ENCODE measurements at places on chromosomes 12 and 14.

- no peak for DNase-seq
These were observed 12.8 kb downstream of the VCPKMT start for GRCh38 chr14:50103558-50103957.

GRCh38 chr12:127398016-127398710 is 868.8 kb upstream of the TMEM132C start:
- no peak for DNase-seq

DNA sequence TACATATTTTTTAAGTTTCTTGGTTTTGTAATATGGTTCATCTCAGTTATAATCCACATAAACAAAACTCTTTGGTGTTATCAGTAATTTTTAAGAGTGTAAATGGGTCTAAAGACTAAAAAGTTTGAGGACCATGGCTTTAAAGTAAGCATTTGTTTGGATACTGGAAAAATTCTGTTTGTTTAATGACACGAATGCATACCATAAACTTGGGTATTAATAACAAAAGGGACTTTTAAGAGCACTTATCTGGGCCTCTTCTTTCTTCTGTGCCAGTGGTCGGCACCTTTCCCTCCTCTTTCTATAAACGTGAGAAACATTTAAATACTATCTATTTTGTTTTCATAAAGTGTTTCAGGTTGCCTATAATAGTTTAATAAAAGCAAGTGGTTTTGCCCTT is 47.4 kb downstream of the SAMD4A start:
- no peak for DNase-seq

- DNase-seq, result peak; percentile 52
These were observed 57.8 kb upstream of the NAP1L1 start for GRCh38 chr12:76142305-76142704.

- DNase-seq, result peak; percentile 86
These were observed 106.5 kb upstream of the PRKD1 start for GRCh38 chr14:30034152-30034551.
